ENCODE measurements at places on chromosomes 12 and 14.

DNA sequence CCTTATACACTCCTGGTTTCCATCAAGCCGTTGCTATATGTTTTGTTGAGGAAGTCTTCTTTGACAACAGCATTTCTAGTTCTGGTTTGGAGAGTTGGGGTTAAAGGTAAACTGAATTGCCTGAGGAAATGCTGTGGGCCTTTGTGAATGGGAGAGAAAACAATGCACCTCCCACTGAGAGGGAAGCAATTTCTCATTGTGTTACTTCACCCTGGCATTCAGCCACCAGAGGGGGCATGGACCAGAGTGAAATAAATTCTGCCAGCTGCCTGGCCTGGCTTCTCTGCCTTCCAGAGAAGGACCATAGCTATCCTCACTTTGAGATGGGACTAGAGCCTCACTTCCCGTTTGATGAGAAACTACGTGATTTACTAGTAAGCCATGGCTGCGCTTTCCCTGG, 475.3 kb downstream of the EGLN3 start:
- peak; percentile 53 for DNase-seq

DNA sequence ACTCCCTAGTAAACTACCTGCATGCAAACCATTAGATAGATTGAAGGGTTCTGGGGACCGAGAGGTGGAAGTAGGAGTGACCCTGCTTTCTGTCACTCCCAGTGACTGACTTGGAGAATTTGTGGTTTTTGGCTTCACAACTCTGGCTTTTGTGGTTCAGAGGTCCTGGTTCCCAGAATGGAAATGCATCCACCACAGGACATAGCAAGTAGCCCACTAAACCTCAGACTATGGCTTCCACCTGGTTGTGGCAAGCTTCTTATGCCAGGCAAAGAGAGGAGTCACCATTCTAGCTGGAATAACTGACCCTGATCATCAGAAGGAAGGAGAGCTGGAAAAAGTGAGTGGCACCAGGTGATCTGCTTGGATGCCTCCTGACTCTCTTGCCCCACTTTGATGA, 162.4 kb upstream of the TMEM260 start:
- no peak for DNase-seq

DNA sequence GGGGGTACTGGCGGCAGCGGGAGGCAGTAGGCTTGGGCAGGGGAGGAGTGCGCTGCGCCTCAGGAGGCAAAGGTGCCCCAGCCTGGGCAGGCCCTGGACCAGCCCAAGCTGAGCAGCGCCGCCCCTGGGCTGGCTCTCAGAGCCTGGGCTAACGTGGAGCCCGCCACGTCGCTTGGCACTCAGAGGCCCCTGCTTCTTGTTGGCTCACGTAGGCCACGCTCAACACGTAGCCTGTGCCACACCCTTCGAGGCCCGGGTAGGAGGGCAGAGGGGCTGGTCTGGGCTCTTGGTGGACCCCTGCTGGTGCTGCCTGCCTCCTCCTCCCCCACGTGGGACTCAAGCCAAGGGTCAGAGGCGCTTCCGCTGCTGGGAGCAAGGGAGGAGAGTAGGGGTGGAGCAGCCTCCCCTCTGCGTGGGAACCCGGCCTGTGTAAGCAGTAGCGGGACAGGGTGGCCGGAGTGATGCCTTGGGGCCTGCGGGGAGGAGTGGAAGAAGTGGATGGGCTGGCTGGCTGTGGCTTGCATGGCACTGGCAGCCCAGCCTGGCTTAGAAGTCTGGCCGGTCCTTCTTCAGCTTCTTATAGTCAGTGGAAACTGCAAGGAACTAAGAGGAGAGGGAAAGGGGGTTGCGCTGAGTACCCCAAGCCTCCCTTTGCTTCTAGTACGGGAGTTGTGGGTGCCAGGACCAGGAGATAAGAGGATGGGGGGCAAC, 5.7 kb downstream of the SHMT2 start:
- DNase-seq, result no peak

DNA sequence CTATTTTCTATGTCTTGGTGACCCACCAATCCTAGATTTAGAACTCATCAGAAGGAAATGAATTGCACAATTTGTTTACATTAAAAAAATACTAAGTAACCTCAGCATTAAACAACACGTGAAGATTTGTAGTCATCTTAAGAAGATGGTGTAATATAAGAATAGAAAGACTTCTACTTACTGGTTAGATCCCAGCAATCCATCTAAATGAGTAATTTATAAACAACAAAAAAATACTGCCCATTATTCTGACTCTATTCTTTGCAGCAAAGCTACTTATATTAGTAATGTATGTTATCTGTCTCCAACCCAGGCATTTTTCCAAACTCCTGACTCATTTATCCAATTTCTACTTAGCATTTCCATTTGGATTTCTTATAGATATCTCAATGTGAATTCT, 67.8 kb downstream of the CD163L1 start:
- no peak for DNase-seq

DNA sequence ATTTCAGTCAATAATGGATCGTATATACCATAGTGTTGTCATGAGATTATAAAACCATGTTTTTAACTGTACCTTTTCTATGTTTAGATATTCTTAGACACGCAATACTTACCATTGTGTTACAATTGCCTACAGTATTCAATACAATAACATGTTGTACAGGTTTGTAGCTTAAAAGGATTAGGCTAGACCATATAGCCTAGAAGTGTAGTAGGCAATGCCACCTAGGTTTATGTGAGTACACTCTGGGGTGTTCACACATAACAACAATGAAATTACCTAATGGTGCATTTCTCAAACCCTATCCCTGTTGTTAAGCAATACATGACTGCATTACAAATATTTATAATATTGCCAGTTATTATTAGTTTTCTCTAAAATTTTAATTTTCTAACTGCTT, 144.2 kb downstream of the KCNC2 start:
- DNase-seq, result no peak

DNA sequence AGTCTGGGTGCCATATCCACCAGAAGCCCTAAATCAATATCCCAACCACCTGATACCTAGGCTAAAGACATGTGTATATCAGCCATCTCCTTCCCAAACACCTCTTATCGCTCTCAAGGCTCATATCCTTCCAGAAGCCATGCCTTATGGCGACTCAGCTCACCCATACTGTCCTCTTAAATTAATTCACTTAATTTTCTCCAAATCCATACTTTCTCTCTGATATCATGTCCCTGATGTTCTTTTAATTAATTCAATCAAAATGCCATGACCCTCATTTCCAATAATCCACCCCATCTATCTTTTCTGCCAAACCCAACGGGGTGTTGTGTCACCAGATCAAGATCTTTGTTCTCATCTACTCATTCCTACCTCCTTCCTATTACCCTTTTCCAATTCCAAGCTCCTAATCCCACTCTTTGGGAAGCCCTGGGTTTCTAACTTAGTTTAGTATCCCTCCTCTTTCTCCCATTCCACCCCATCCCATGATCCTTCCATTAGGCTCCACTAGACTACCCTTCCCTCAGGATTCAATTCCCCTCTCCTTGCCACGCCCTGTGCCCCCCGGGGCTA, 723 bp downstream of the ATF7 start:
- DNase-seq, result no peak

DNA sequence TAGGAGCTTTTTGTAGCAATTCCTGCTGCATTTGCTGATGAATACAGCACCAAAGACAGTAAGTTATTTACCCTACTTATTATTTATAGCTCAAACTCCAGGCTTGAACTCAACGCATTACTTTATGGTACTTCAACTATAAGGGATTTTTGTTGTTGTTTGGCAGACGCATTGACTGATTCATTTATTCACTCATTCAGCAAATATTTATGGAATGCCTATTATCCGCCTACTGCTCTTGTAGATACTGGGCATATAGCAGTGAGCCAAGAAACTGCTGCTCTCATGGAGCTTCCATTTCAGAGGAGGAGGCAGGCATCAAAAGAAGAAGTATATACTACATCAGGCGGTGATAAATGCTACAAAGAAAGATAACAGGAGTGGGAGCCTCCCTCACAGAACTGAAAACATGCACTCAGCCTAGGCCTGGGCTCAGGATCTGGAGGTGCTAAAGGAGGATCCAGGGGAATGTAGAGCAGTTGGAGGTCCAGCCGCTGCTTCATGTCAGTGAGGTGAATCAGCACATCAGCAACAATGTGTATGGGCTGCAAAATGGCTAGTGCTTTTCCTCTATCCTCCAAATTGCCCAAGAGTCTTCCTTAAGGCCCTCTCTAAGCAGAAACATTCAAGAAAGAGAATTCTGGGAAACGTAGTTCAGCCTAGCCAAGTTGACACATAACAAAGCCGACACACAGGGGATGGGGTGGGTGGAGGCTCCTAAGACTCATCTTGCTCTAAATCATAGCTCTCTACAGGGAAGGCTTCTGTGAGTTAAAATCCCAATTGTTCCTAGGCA, 157.5 kb downstream of the NRXN3 start:
- DNase-seq, result peak; percentile 63

DNA sequence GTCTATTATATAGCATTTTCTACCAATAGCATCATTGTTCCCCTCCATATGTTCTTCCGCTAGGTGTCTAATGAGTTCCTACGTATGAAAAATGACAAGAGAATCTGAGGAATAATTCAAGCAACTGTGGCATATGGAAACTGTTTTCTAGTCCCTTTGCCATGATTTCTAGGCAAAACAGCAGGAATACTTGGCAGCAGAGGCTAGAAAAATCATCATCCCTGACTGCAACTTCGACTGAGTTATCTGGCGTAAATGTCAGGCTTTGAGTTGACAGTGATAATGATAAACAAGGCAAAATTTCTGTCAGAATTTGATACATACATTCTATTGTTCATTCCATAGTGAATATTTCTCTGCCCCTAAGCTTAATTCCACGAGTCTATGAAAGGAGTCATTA, 572.8 kb upstream of the USP15 start:
- no peak for DNase-seq

GRCh38 chr14:65033181-65033580, 46.5 kb downstream of the FNTB start:
- no peak for DNase-seq

GRCh38 chr12:62468397-62468796, 1.8 kb downstream of the MON2 start:
- no peak for DNase-seq

DNA sequence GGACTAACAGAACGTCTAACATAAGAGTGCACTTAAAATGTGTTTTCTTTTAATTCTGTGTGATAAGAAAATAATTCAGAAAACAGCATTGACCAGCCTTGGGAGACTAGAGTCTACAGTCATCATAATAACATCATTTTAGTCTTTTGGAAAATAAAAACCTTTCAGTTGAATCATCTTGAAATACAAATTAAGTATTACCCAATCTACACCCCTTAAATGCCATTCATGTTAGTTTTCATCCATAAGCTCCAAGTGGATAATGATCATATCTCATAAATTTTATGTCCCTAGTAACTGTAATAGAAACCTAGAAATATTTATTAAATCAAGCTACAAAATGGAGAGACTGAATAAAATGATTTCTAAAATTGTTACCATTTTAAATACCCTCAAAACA, 32.4 kb downstream of the EPS8 start:
- DNase-seq, result no peak

- no peak for DNase-seq
Measured at GRCh38 chr14:73014105-73014504, 12.8 kb downstream of the ZFYVE1 start.

DNA sequence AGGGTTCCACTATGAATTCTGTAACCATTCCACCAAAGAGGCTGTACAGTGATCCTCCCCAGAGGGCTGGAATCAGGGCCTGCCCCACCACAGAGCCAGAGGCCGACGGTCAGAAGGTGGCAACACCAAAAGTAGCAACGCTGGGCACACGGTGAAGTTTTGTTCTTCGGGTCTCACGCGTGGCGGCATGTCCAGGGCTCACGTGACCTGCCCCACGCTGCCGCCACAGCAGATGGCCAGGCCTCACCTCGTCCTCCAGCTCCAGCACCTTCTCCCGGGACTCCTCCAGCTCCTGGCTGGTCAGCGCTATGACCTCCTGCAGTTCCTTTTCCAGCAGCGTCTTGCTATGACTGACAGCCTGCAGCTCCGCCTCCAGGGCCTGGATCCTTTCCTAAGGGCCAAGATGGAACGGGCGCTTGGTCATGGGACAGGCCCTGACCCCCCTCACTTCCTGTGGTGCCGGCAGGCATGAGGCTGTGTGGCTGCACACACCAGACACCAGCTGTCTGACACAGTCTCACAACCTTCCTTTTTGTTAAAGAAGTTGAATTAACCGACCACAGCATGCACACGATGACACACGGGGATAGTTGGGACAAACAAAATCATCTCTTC, 22.4 kb upstream of the ANKLE2 start:
- DNase-seq, result no peak

DNA sequence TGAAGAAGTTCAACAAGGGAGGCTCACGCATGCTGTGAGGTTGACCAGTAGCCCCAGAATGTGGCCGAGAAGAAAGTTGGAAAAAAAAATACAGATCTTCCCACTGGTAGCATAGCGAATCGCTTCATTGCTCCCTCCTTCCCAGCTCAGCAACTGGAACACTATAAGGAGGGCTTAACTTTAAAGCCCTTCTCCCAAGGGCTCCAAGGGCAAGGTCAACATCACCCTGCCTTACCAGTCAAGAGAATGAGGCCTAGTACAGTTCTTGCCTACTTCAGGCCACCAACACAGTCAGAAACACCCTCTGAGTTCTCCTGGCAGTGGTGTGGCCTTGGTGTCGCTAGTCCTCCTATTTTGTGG, 14.4 kb downstream of the OXA1L start:
- no peak for DNase-seq

DNA sequence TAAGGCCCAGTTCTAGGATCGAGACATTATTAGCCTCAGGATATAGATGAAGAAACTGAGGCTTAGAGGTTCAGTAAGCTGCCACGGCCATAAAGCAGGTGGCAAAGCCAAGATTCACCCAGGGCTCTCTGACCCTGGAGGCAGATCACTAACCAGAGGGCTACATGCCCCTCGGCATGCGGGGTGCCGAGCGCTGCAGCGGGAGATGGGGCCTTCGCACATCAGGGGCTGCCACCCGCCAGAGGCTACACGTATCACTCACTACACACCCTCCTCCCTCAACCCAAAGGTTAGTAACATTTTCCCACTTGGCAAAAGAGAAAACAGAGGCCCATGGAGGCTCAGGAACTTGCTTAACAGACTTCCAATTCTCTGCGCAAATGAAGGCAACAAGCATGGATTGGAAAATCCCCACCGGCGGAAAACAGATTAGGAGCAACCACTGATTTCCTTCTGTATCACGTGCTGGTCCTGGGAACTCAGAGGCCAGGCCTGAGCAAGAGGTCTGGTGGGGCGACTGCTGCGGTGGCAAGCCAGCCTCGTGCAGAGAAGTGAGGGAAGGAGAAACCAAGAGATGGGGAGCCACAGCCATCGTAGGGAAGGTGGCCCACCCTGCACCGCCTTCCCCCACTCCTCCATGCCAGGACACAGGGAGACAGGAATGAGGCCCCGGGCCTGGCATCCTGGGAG, 6.0 kb downstream of the CCDC85C start:
- DNase-seq, result no peak

GRCh38 chr14:105447651-105448640, 26.7 kb upstream of the CRIP2 start:
- no peak for DNase-seq

- DNase-seq, result peak; percentile 89
Measured at GRCh38 chr12:52873832-52874572, 25.2 kb upstream of the KRT78 start.

- no peak for DNase-seq
Measured at GRCh38 chr12:53657041-53657440, 18.8 kb downstream of the ATP5MC2 start.

All from NCI-H2171 (cell line).